ENCODE measurements at places on chromosomes 7 and 10.

DNA sequence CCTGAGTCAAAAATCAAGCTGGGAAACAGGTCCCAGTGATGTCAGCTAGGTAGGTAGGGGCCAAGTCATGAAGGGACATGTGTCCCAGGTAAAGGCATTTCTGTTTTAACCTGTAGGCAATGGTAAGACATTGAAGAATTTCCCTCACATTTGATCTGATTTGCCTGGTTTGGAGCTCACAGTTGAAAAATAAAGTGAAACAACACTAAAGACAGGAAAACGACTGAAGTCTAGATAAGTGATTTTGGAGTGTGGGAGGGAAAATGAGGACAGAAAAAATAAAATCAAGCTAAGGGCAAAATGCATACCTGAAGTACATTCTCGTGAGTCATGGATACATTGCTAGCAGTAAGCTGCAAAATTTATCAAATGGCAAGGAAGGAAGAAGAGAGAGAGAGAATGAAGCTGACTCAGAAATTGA, 169.9 kb downstream of the SKIDA1 start:
- DNase-seq: no peak

GRCh38 chr7:151853896-151854719, 22.8 kb downstream of the PRKAG2 start:
- DNase-seq: no peak

DNA sequence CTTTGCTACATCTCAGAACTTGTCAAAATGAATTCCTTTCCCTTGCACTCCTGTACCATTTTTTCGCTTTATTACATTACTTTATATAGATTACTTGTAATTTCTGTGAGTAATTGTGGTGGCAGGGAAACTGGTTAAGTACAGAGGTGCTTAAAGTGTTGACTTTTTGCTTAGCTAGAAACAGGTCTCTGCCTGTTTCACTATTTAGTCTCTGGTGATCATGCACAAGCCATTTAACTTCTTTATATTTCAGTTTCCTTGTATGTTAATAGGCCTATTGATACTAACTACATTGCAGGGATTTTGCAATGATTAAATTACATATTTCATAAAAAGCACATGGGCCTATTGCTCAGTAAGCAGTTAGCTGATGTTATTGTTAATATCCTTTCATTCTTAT, 233.8 kb downstream of the PRKG1 start:
- no peak for DNase-seq

GRCh38 chr7:95157381-95157780, 167.0 kb downstream of the PON1 start:
- no peak for DNase-seq

DNA sequence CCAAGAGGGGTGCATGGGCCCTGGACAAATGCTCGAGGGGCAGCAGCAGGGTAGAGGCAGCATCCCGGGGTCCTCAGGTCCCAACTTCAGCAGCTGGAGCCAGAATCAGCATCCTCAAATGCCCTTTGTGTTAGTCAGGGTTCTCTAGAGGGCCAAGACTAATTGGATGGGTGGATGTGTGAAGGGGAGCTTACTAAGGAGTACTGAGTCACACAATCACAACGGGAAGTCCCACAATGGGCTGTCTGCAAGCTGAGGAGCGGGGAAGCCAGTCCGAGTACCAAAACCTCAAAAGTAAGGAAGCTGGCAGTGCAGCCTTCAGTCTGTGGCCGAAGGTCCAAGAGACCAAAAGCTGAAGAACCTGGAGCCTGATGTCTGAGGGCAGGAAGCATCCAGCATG, 162.9 kb upstream of the TCERG1L start:
- DNase-seq: no peak

- no peak for DNase-seq
Observed at GRCh38 chr7:82194016-82194643, 249.4 kb downstream of the CACNA2D1 start.

DNA sequence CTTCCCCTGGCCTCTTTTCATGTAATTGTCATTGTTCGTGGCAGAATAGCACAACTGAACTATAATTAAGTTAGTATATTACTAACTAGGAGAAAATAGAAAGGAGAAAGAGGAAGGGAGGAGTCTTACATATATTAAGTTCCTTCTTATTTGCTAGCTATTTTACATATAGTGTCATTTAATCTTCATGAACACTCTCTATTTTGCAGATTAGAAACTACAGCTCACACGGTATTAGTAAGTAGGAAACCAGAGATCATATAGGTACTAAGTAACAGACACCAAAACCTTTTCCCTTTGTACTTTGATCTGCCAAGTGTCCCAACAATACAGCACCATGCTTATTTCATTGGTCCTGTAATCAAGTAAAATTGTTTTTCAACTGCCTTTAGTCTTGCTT, 202.4 kb upstream of the HPS1 start:
- no peak for DNase-seq

DNA sequence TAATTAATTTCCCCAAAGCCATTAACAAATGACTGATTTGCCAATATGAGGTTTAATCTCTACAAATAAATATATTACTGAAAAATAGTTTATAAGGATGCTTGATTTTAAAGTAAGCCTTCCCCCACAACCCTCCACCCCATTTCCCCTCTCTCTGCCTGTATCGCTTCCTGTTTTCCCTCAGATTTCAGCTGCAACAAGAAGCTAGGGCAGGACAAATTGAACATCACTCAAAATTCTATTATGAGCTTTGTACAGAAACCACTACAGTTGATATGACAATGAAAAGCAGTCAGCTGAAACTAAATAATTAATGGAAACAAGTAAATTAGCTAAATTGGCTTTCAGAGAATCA, 109.0 kb upstream of the SP4 start:
- no peak for DNase-seq

GRCh38 chr10:803041-803741, 113.7 kb upstream of the DIP2C start:
- DNase-seq: no peak

GRCh38 chr10:54880996-54881395, 80.0 kb upstream of the PCDH15 start:
- DNase-seq: peak; percentile 6

- no peak for DNase-seq
Observed at GRCh38 chr7:68678196-68678595, 920.1 kb upstream of the AUTS2 start.

DNA sequence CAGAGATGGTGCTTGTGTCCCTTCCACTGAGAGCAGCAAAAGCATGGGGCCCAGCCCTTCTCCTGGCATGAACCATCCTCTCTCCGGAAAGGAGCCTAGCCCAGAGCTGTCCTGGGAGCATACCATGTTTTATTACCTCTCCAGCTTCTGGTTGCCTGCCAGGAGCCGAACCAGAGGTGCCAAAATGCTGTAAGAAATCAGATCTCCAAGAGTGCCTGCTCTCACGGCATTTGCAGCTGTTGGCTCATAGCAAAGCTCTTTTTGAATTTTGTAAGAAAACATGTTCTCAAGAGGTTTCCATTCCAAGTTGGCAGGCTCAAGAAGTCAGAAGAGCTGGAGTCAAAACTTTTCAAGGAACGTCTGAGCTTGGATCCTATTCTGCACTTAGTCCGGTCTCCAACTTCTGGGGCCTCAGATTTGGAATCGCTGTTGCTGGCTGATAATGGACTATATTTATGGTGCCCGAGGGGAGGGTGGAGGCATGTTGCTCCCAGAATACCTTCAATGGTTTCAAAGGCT, 211.7 kb upstream of the MKI67 start:
- no peak for DNase-seq

- DNase-seq: no peak
Observed at GRCh38 chr10:13340626-13341376, 7.3 kb downstream of the SEPHS1 start.

DNA sequence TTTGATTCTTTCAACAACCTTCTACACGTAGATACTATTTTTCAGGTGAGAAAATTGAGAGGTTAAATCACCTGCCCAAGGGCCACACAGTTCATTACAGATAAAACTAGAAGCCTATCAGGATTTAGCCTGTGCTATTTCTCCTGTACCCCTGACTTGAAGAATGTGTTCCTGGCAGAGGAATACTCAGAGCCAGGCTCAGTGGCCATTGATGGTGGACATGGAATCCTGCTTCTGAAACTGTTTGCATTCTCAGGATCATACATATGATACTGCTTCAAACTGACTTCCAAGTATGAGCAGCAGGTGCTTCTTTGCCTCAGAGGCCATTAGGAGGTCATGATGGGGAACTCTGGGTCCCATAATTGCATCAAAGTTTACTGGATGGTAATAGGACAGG, 348.6 kb downstream of the ADRA2A start:
- no peak for DNase-seq

DNA sequence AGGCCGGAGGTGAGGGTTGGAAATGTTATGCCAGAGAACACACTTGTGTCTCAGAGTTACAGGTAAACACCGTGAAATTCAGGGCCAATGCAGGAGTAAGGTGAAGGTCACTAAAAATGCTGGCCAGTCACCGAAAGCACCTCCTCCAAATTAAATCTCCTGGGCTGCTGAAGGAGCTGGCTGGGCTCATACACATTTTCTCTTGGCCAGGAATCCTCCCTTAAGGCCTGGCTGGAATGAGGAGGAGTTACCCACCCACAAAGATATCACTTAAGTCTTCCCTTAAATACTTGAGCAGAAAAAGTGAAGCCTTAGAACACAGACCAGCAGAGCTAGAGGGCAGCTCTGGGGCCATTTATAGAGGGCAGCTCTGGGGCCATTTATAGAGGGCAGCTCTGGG, 46.3 kb downstream of the HTRA1 start:
- no peak for DNase-seq

- DNase-seq: no peak
Observed at GRCh38 chr10:8510471-8510870, 456.0 kb downstream of the GATA3 start.

DNA sequence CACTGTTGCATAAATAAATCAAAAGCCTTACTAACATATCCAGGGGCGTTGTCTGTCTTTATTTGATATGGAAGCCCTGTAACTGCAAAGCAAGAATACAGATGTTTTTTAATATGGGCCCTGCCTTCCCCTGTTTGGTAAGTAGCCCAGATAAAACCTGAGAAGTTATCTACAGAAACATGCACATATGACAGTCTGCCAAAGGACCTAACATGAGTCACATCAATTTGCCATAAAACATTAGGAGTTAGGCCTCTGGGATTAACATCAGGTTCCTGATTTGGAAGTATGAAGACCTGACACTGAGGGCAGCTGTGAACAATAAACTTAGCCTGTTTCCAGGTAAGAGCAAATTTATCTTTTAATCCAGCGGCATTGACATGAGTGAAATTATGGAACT, 1588.8 kb downstream of the REEP3 start:
- no peak for DNase-seq

GRCh38 chr7:4186513-4186780, 495.6 kb upstream of the FOXK1 start:
- DNase-seq: no peak

DNA sequence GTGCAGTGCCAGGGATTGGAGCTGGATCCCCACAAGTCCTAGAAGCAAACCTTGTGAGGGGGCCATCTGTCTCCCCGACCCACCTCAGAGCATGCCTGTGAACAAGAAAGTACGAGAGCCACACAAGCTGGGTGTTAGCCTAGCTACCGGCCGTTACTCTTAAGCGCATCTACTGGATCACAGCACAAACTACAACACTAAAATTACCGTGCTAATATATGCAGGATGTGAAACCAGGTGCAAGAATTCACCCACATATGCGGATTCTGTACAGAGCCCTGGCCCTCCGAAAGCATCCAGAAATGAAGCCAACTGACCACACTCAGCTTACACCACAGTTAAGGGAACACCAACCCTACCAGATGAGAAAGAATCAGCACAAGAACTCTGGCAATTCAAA, 16.0 kb upstream of the PRSS1 start:
- DNase-seq: no peak

All from neuronal stem cell (in vitro differentiated cells).